Forelimb muscle (tissue), 1 donor: ENCODE measurements at places on chromosomes 7 and 10.

DNA sequence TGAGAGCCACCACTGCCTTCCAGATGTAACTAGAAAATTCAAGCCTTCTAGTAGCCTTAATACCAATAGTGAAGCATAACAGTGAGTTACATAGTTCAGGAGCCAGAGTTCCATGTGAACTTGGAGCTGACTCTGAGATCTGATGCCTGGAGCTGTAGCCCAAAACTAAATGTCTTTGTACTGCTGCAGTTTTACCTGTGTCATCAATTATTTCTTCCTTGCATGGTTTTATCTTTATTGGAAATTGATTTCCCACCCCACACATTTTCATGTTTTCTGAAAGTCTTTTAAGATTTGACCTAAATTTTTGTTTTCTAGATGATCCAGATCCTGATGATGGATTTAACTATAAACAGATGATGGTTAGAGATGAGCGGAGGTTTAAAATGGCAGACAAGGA lies 17.0 kb downstream of the OPN1SW start:
- no peak for DNase-seq

- DNase-seq, result no peak
Observed at GRCh38 chr7:67489881-67490280, 493.2 kb downstream of the TYW1 start.

GRCh38 chr10:97782455-97783228 lies 10.8 kb upstream of the SFRP5 start:
- no peak for DNase-seq

- DNase-seq, result no peak
Observed at GRCh38 chr10:31897506-31897905, 31.1 kb downstream of the ARHGAP12 start.

DNA sequence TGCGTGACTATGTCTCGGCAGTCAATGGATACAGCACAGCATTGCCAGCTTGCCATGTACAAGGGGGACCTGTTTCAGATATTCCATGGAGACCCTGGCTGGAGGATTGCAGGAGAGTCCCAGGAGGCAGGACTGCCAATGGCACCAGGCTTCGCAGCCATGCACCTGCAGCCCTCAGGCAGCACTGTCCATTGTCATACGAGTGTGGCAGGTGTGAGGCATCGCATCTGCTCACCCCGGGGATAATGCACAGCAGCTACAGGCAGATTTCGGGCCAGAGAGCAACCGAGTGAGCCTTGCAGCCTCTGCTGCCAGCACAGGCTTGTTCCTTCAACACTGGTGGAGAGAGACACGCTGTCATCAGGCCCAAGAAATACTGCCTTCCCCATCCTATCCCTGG lies 415.1 kb downstream of the PAXIP1 start:
- DNase-seq, result no peak

DNA sequence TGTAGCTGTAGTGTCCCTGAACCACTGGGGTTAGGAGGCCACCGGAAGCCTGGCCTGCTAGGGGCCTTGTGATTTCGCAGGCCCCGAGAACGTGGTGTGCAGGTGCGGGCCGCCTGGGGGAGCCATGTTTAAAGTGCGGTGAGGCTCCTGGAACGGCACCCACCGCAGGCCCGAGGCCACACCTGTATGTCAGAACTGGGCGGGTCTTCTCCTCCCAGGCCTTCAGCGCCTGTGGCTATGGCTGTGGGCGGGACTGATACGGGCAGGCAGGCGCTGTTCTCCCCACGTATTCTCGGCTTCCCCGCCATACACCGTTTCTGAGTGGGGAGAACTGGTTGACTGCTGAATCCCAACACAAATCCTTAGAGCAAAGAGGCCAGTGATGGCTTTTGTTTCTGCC lies 74.8 kb downstream of the DNAJB6 start:
- no peak for DNase-seq

GRCh38 chr7:33753881-33754525 lies 151.3 kb upstream of the BMPER start:
- DNase-seq, result no peak

GRCh38 chr7:44272456-44272855 lies 52.9 kb downstream of the CAMK2B start:
- DNase-seq, result no peak

DNA sequence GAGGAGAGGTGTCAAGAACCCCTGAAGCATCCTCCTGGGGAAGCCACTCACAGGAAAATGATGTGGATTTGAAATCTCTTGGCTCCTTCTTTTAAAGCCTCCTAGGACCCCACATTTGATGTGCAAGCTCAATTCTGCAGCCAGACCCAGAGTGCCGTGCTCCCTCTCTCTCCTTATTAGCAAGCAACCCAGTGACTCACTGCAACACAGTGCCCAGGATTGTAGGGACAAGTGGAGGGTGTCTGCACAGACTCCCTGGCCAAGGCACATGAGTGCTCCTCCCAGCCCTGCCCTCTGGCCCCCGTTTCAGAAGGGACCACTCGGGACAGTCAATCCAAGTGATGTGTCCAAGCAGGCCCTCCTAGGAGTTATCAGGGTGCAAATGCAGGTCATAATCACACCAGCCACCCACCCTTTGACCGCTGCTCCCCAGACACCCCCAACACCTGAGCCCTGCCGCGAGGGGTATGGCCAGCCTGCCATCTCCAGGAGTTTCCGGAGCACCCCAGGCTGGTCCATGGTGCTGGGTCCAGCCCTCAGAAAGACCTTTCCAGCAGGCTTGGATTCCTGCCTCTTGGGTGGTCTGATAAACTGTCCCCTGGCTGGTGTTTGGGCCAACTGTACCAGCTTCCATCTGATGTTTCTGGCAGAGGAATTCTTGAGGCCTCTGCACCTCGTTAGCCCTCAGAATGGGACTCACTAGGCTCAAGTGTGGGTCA lies 54.5 kb upstream of the CXCL12 start:
- no peak for DNase-seq

- DNase-seq, result no peak
Observed at GRCh38 chr7:51317582-51317910, 937 bp upstream of the COBL start.

- no peak for DNase-seq
Observed at GRCh38 chr10:75694790-75695189, 263.4 kb downstream of the LRMDA start.

- DNase-seq, result no peak
Observed at GRCh38 chr10:60664859-60665258, 113.4 kb upstream of the CDK1 start.

DNA sequence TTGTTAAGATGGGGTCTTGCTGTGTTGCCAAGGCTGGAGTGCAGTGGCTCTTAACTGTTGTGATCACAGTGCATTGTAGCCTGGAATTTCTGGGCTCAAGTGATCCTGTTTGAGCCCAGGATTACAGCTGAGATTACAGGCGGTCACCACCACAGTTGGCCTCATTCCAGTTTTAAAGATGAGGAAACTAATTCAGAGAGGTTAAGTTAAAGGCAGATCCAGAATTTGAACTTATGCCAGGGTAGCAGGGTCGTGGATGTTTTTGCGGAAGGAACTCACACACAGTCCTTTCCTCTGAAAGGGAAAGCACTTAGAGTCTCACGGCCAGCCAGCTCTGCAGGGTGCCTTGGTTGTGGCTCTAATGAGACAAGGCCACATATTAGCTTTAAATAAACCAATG lies 84.7 kb downstream of the MMRN2 start:
- no peak for DNase-seq

- DNase-seq, result no peak
Observed at GRCh38 chr7:47576866-47577306, 5.0 kb downstream of the TNS3 start.

DNA sequence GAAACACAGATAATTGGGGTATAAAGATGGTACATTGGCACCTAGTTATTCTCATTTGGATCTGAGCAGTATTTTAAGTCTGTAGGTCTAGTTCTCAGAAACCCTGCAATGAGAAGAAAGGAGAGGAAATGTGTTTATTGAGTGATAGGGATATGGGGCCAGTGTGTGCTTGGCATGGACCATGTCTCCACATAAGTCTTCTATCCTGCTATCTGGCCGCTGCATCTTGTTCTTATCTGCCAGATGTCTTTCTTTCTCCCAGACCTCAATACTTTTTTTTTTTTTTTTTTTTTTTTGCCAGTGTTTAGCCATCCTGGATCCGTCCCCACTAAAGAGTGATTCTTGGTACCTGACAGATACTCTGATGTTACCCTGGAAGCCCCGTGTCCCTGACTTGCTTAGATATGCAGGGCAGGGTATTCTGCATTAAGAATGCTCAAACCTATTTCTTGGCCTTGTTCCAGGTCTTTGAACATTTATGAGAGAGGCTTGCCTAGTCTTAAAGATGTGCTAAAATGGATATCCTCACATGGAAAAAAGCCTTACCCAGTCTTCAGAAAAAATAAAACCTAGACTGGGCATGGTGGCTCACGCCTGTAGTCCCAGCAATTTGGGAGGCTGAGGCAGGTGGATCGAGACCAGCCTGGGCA lies 10.0 kb downstream of the MTURN start:
- no peak for DNase-seq

DNA sequence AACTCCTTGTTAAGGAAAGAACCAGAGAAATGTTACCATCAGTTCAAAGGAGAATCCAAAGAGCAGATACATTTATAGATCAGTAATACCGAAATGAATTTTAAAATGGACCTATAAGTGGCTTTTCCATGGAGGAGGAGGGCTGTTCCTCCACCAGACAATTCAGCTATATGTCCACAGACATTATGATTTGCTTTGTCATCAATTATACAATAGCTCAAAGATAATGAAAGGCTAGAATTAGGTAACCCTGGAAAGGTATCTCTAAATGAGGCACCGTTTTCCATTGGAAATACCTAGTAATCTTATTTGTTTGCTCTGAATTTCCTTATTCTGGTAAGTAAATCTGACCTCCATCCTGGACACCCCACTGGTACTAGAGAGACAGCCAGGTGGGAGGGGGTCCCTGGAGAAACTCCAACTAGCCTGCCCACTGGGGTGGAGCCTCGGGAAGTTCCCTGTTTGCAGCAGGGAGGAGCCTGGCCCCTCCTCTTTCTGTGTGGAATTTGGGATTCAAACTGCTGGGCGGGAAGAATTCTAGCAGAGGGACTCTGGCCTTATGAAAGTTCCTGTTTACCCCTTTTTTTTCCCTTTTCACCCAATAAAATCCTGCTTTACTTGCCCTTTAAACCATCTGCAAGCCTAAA lies 218.0 kb downstream of the PHF14 start:
- DNase-seq, result no peak

DNA sequence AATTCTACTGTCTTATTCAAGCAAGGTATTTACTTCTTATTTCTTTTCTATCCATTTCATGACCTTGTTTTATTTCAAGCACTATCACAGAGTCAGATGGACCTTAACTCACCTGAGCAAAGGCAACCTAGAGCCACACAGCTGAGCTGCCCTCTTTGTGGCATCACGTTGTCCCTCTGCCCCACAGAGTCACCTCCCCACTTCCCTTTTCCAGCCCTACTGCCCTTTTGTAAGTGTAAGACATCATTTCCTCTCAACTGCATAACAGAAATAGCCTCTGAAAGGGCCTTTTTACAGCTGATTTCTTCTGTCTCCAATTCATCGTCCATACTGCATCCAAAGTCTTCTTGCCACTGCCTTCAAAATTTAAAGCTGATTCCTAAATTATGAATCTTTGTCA lies 946.0 kb downstream of the NRG3 start:
- DNase-seq, result no peak

DNA sequence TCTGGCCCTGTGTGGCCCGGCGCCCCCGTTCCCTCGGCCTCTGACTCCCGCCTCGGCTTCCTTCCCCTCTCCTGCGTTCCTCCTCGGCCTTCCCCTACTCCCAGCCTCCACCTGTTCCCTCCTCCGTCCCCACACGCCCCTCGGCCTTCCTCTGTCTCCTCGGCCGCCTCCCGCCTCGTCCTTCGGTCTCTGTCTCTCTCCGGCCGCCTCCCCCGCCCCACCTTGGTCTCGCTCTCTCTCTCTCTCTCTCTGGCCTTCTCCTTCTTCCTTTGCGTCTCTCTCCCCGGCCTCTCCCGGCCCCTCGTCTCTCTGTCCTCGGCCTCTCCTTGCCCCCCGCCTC lies 588 bp downstream of the GET4 start:
- DNase-seq, result no peak

GRCh38 chr10:109037978-109038377 lies 885.3 kb downstream of the XPNPEP1 start:
- DNase-seq, result no peak

- no peak for DNase-seq
Observed at GRCh38 chr10:135132-135600, at the start of gene ZMYND11. TSS of gene ZMYND11 (plus strand) at chr10:135455. CDS start at chr10:180013, 44,558 bp downstream.

DNA sequence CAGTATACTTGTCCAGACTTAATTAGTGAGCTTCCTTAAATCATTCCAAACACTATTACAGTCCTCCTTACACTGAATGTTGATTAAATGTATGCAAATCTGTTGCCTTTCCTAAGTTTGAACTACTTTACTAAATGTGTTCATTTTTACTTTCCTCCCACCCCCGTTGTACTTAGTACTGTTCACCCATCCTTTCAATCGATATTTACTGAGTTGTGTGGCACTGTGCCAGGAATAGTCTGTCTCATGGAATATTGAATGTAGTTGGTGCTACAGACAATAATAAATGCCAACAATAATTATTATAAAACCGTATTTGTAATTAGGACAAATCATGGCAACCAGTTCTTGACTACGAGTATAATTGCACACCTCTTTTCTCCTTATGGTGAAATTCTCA lies 335.7 kb downstream of the GPR37 start:
- DNase-seq, result no peak
